ENCODE measurements at places on chromosomes 11 and 22. TPM values are rescaled to one million over a fixed set of nuclear protein-coding genes. Genes with fewer than 3 reads are reported as not detected.

DNA sequence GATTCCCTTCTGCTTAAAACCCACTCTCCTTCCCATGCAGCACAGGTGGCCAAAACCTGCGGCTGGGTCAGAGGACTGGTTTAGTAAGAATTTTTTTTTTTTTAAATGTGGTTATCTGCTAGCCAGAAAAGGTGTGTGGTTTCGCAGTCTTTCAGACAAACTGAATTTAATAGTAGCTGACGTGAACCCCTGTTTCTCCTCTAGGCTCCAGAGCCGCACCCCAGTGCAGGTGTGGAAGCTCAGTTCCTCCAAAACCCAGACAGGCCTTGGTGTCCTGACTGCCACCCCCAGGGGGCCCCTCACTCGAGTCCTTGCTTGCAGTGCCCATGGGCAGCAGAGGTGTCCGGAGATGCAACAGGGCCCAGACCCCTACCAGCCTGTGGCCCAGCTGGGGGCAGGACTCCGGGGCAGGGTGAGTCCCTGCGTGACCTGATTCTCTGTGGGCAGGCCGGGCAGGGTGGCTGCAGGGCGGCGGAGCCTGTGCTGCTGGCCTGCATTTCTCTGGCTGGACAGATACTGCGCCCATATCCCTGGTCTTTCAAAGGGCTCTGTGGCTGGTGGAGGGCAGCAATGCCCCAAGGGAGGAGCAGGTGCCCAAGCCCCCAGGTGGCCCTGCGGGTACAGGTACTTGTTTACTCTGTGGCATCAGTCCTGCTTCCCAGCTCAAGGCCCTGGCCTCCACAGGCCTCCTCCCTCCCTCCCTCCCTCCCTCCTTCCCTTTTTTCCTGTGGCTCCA, 15.2 kb downstream of the KCNQ1 start:
- DNase-seq: no peak

The HBB gene
- not detected for total RNA-seq

The IGSF9B gene
- total RNA-seq: 14.2 TPM

- DNase-seq: no peak
Measured at GRCh38 chr22:35517207-35517606, 23.4 kb upstream of the RASD2 start.

GRCh38 chr11:74011360-74012073, 2.6 kb upstream of the UCP3 start:
- DNase-seq: no peak
